ENCODE measurements at places on chromosomes 12 and 14.

DNA sequence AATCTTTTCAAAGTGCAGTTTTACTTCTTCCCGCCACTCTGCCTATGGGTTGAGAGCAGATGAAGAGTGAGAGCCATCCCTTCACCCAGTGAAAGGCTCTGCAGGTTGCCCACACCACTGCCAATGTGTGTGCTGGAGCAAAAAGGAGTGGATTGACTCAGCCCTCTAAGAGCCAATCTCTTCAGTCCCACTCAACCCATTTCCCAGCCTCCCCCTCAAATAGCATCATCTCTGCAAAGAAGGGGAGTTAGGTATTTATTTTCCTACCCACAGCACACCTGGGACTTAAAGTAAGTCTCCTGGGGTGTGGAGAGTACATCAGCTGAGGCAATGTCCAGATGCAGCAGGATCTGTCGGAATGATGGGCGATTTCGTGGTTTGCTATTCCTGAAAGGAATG, 15.3 kb downstream of the MAP3K12 start:
- H3K4me3 ChIP-seq, result no peak overlapping the region
- no peak overlapping the region for H3K27ac ChIP-seq
- DNase-seq, result no peak

DNA sequence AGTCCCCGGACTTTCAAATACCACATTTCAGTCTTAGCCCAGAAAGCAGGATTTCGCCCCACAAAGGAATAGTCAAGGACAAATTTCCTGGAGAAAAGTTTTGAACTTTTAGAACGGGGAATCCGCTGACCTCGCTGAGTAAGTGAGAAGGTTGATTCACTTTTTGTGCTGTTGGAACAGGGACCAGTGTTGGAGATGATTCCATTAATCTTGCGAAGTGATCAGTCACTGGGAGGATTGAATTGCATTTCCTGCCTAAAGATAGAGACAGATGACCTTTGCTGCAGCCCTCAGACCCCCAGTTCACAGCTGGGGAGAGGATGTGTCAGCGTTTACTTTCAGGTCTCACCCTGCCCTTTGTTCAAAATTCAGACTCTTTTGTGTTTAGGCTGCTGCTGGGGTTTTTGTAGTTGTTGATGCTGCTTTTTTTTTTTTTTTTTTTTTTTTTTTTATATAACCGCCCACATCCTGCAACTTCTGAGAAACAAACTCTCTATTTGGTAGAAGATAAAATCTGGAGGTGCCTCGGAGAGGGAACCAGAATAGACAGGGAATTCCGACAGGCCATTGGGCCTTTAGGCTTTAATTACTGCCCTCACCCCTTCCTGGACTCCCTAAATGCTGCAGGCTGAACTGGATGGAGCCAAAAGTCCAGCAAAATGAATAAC, 9.8 kb upstream of the KDM2B start:
- H3K4me1 ChIP-seq, result peaks cover 41% of the 10 kb centered on the region
- H3K36me3 ChIP-seq, result no peaks in the 10 kb centered on the region
- peak; percentile 91 for DNase-seq
- H3K27me3 ChIP-seq, result no peaks in the 10 kb centered on the region
- peak overlapping the region; percentile 98 for H3K27ac ChIP-seq

DNA sequence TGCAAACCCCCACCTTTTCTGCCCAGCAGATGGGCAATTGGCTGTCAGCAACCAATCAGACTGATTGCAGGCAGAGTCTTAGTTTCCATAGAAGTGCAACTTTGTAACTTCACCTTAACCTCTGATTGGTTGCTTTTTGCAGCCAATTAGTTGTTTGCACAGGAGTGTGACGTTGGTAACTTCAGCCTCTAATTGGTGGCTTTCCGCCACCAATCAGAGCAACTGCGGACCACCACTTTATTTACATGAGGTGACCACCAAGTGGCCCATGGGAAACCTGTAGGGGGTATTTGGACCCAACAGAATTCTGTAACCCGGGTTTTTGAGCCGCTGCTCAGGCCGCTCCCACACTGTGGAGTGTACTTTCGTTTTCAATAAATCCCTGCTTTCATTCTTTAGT, 32.3 kb downstream of the CDKN1B start:
- no peaks in the 10 kb centered on the region for H3K4me1 ChIP-seq
- H3K27ac ChIP-seq, result no peak overlapping the region
- DNase-seq, result no peak
- H3K4me3 ChIP-seq, result no peak overlapping the region
- H3K36me3 ChIP-seq, result peaks cover 4% of the 10 kb centered on the region
- no peaks in the 10 kb centered on the region for H3K27me3 ChIP-seq

DNA sequence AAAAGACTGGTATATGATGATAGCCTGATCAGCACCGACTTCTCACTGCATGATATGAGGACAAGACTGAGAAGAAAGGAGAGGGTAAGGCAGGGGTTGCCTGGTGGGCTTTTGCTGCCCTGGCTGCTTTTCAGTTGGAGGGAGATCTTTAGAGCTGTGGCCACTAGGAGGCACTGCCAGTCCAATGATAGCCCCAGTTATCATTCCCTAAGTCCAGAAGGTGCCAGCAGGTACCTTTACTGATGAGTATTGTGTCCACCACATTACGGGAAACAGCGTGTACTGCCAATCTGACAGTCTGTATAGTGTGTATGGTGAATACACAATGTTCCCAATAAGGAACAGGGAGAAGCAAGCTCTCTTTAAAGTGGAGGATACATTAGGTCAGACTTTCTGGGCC, 55.8 kb upstream of the CCDC175 start:
- DNase-seq, result no peak
- peaks cover 14% of the 10 kb centered on the region for H3K27me3 ChIP-seq
- no peak overlapping the region for H3K27ac ChIP-seq
- H3K4me3 ChIP-seq, result no peak overlapping the region
- H3K4me1 ChIP-seq, result no peaks in the 10 kb centered on the region

- H3K4me3 ChIP-seq, result no peak overlapping the region
- H3K27ac ChIP-seq, result no peak overlapping the region
- peak; percentile 88 for DNase-seq
- no peaks in the 10 kb centered on the region for H3K36me3 ChIP-seq
These were observed 203.8 kb downstream of the CRADD start for GRCh38 chr12:93880853-93881522.

- H3K4me1 ChIP-seq, result no peaks in the 10 kb centered on the region
- H3K27me3 ChIP-seq, result no peaks in the 10 kb centered on the region
- no peak for DNase-seq
- no peak overlapping the region for H3K4me3 ChIP-seq
These were observed 215.0 kb downstream of the PRKD1 start for GRCh38 chr14:29712601-29713000.

GRCh38 chr12:76942267-76942666, 63.4 kb upstream of the CSRP2 start:
- no peak for DNase-seq
- no peak overlapping the region for H3K4me3 ChIP-seq
- H3K36me3 ChIP-seq, result no peaks in the 10 kb centered on the region
- no peaks in the 10 kb centered on the region for H3K4me1 ChIP-seq

GRCh38 chr12:121494093-121494787, 86.6 kb downstream of the KDM2B start:
- peaks cover 3% of the 10 kb centered on the region for H3K4me1 ChIP-seq
- no peak overlapping the region for H3K4me3 ChIP-seq
- peaks cover 25% of the 10 kb centered on the region for H3K36me3 ChIP-seq
- DNase-seq, result peak; percentile 54
- no peaks in the 10 kb centered on the region for H3K27me3 ChIP-seq
- H3K27ac ChIP-seq, result no peak overlapping the region

- no peak overlapping the region for H3K27ac ChIP-seq
- H3K4me3 ChIP-seq, result no peak overlapping the region
- no peaks in the 10 kb centered on the region for H3K4me1 ChIP-seq
- H3K36me3 ChIP-seq, result no peaks in the 10 kb centered on the region
These were observed 790.6 kb downstream of the DIO2 start for GRCh38 chr14:79420725-79421124.
